ENCODE measurements at places on chromosomes 7 and 10.

DNA sequence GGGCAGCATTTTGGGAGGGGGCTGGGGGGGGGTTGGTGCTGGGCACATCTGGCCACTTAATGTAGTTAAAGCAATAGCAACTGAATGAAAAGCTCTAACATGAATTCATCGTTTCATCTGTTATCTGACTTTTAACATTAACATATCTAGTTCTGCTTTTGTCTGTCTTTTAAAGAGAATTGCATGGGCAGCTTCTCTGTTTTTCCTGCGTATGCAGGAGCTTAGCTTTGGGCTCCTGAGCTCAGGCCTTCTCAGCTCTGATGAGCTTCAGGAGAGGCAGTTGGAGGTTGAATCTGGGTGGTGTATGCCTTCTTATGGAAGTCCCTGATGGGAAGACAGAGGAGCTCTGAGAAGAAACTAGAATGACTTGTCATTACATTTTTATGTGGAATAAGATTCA, 58.4 kb downstream of the DNAJB6 start:
- DNase-seq: no peak

GRCh38 chr7:31948029-31948428, 122.2 kb downstream of the PDE1C start:
- no peak for DNase-seq

DNA sequence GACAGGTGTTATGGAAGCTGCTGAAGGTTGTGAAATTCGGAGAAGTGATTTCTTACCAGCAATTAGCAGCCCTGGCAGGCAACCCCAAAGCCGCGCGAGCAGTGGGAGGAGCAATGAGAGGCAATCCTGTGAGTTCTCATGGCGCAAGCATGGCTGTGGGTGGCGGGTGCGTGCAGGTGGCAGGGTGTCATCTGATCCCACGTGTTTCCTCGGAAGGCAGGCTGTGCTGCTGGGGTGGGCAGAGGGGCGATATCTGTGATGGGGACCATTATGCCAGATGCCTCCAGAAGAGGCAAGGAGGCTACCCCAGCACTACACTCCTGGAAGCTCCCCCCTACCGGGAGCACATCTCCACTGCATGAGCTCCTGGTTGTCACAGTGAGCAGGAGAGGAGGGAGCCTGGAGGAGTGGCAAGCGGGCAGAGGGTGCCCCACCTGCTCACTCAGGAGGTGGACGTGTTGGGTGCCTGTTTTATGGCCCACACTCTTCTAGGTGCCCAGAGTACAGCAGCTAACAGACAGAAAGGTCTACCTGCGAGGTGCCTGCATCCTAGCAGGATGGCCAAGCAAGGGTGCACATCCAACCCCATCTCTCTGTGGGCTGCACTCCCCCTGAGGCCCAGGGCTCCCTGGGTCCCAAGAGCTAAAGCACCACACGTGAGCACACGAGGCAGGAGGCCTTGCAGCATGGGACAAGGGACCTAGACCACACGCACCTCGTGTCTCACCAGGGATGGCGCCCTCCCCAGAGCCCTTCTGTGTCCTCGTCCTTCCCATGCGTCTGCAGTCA, 204.7 kb downstream of the EBF3 start:
- peak; percentile 2 for DNase-seq

GRCh38 chr10:15244635-15245197, 76.2 kb upstream of the NMT2 start:
- no peak for DNase-seq

GRCh38 chr10:21512573-21513404, 12.7 kb downstream of the SKIDA1 start:
- no peak for DNase-seq

GRCh38 chr7:42692621-42693020, 219.2 kb downstream of the C7orf25 start:
- no peak for DNase-seq

- peak; percentile 59 for DNase-seq
Observed at GRCh38 chr7:141053626-141054025, 20.2 kb upstream of the TMEM178B start.

DNA sequence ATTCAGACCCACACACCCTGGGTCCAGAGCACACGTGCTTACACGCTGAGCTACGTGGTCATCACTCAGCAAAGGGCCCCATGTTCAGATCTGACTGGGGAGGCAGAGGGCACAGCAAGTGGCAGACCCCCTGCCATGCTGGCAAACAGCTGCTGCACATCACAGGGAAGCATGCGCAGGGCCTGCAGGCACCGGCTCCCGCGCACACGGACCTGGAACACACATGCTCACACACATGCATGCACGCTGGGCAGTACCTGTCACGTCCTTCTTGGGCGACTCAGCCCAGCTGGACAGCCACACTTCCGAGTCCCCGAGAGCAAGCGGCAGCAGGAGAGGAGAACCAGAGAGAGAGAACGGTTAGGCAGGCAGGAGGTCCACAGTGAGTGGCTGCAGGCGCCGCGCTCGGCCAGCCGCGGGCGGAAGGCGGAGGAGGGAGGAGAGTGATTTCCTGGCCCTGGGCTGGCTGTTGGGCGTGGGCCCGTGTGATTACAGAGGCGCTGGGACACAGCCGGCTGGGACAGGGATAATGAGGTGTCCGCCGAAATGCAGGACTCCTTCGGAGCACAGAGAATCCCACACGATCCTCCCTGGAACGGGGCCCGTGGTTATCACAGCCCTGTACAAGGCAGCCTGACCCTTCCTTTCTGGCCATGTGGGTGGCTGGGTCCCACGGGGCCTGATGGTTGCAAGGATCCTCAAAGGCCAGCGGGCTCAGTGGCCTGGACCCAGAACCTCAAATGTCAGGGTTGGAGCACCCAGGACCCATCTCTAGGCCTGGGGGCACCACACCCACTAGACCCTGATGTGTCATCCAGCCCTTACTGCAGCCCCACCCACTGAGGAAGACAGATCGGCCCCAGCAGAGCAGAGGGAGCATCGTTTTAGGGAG, 175.1 kb downstream of the NEURL1 start:
- DNase-seq: no peak

DNA sequence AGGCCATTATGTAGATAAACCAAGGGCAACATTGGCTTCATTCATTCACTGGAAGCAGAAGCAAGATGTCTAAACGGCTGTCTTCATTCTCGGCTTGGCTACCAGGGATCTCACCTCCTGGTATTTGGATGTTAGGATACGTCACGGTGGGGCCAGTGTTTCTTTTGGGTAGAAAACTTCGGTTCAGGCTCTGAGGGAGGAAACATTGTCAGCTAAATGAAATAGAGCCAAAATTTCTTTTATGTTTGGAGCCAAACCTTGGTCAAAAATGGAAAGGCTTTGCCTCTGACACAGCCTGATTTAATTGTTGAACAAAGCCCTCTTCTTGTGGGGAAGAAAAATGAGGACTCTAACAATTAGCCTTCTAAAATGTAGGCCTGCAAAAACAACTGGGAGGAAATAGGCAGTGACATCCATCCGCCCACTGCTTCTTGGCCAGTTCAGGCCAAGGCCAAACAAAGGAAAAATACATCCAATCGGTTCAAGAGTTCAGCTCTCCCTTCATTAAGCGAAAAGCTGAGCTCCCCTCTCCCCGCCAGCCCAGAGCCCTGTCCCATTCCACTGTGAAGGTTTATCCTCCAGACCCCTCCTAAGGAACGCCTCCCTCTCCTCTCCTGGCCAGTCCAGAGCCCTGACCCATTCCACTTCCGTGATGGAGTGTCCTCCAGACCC, 44.4 kb downstream of the PFKFB3 start:
- DNase-seq: no peak

DNA sequence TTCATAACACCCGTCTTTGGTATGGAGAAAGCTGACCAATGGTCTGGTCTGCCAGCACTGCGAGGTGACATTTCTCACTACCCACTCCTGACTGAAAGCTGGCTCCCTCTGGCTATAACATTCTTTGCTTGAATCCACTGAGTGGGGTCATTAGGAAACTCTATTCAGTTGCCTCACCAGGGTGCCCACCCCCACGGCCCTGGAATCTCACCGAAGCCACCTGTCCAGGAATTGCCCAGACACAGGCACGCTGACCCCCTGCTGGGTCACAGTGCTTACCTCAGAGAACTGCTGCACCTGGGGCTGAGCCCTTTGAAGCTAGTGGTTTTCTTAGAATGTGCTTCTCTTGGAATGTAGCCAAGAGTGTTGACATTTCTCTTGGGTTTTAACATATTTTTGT, 28.6 kb downstream of the HECW1 start:
- no peak for DNase-seq

- DNase-seq: no peak
Observed at GRCh38 chr10:103637927-103638557, 144.5 kb downstream of the NEURL1 start.

DNA sequence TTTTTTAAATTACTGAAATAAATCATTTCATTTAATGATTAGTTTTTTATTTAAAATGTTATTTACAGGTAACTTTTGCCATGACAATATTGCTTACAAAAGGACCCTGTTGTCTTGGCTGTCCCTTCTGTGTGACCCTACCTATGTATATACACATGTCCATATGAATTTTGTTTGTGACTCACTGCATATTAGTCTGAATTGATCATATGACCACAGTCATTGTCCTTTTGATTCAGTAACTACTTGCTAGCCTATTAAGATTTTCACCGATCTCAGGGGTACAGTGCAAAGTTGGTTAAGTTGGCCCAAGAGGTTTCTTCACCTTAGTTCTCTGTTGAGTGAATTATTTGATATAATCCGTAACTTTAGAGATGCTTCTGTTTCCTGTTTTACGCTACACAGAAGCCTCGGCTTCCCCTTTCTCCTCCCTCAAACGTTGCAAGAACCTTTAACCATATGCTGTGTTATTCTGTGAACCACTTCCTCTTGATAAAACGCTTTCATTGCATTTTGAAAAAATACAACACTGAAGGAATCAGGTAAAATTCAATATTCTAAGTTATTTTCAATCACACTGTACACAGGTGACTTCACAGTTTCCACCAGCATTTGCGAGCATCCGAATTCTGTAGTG, 43.9 kb downstream of the APBB1IP start:
- DNase-seq: peak; percentile 66

DNA sequence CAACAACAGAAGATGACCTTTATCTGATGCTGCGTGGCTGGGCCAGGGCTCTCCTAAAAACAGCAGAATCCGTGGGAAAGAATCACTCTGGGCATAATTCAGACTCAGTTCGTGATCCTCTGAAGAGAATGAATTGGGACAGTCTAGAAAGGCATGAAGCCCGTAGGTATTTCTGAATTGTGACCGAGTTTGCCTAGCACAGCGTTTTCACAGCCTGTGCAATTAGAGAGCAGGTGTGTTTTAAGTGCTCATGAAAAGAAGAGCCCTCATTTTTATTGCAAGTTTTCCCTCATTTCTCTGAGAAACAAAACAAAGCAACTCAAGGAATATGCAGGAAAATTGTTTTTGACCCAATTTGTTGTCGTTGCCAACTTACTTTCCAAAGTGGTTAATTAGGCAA, 366.2 kb downstream of the WDR11 start:
- no peak for DNase-seq

DNA sequence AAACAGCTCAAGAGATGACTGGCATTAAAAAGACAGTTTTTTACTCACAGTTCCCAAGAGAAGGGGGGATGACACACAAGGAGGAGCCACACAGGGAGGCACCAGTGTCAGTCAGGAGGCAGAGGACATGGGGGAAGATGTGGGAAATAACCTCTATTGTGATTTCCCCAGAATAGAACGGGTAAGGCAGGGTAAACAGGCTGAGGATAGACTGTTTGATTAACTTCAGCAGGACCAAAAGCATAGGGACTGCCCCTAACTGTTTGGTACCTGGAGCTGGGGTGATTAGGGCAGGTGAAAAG, 60.7 kb downstream of the RAPGEF5 start:
- no peak for DNase-seq

DNA sequence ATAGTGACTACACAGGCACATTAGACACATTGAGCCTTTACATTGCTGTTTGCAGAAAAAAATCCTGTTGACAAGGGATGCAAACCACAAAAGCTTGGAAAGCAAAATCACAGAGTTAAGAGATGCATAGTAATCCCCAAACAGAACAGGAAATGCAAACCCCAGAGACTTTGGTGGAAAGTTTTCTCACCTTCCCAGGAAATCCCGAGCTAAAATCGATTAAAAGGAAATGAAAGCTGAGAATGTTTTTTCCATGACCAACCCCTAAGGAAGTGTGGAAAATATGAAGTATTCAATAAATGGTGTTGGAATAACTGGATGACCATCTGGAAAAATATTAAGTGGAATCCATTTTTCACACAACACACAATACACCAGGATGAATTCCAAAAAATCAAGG, 598.7 kb downstream of the GRID1 start:
- DNase-seq: no peak

- DNase-seq: no peak
Observed at GRCh38 chr7:2474224-2474623, 2.0 kb downstream of the GRIFIN start.

DNA sequence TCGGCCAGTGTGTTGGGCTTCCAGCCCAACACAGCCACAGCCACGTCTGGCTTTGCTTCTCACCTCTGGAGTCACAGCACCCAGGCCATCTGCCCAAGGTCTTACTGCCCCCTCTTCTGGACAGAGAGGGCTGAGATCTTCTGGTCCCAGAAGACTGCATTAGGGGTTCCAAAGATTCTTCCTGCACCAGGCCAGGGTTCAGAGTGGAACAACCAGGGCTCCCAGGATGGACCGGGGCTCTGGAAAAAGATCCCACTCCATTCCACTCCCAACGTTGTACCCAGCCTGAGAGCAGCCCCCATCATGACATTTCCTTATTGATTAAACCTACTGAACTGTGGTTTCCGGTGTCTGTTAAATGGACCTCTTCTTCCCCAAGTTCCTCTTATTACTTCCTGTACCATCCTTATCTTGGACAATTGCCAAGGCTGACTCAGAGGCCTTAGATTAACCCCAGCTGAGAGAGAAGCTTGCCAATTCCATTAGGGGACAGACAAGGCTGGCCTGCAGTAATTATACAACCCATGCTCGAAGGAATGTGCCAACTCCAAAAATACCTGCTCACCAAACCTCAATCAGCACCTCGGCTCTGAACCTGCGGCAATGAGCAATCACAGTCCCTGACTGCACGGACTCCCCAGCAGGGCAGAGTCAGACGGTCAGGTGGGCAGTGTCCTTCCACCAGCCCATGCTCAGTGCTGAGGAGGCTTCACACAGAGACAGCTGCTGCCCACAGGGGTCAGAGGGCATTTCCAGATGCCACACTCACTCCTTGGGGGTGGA, 47.9 kb upstream of the NPFFR1 start:
- DNase-seq: peak; percentile 17

DNA sequence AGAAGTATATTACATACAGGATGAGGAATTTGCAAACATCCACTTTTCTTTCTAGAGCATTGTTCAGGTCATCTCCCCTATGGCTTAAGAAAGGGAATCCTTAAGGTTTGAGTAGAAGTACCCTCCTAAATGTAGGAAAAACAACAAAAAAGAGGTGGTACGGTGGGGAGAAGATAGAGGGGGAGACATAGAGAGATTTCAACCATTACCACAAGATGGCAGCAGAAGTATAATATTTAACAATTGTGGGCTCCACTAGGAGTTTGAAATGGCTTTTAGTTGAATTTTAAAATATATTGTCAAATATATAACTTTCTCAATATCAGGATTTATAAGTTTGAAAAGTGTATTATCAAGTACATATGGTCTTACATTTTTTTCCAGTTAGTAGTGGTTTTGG, 72.7 kb upstream of the PRKG1 start:
- DNase-seq: no peak

- no peak for DNase-seq
Observed at GRCh38 chr7:38825721-38826440, 83.1 kb downstream of the VPS41 start.

- DNase-seq: no peak
Observed at GRCh38 chr7:8057566-8057965, 89.0 kb downstream of the GLCCI1 start.

GRCh38 chr7:1274876-1275375, 42.3 kb downstream of the UNCX start:
- DNase-seq: no peak
